ENCODE measurements at places on chromosomes 2 and 18.

DNA sequence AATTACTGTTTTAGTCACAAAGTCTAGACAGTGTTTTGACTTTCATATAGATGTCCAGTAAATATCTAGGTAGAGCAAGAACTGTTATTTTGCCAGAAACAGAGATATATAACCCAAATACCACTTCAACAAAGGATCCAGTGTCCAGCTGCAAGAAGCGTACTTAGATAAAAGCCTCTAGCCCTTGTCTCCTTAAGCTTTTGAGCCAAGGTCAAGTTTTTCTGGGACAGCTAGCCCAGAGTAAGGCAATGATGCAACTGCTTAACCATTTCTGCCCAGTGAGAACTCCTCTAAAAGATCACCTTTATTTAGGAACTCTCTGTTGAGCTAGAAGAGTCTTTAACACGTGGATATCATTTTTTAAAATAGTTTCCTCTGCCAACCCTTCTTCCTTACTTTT, 1424.9 kb upstream of the NXPH2 start:
- no peak for DNase-seq

- no peak for DNase-seq
These were observed 451.4 kb downstream of the TMX3 start for GRCh38 chr18:68263481-68263880.

DNA sequence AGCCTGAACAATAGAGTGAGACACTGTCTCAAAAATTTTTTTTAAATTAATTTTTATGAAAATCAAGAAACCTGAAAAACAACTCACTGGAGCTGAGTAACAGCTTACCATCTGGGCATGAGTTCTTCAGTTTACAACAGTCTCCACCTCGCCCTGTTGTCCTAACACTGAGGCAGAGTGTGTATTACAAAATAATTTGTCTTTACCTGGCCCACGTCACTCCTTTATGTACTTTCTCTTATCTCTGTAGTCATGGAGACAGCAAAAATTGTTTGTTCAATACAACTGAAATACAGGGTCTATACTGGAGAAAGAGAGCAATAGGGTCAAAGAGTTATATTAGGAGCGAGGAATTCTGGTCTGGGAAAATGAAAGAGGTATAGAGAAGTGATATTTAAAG, 48.1 kb downstream of the CYTIP start:
- no peak for DNase-seq

GRCh38 chr18:54117853-54118773, 106.4 kb downstream of the MBD2 start:
- no peak for DNase-seq

GRCh38 chr2:173223871-173224270, 130.8 kb upstream of the CDCA7 start:
- no peak for DNase-seq

DNA sequence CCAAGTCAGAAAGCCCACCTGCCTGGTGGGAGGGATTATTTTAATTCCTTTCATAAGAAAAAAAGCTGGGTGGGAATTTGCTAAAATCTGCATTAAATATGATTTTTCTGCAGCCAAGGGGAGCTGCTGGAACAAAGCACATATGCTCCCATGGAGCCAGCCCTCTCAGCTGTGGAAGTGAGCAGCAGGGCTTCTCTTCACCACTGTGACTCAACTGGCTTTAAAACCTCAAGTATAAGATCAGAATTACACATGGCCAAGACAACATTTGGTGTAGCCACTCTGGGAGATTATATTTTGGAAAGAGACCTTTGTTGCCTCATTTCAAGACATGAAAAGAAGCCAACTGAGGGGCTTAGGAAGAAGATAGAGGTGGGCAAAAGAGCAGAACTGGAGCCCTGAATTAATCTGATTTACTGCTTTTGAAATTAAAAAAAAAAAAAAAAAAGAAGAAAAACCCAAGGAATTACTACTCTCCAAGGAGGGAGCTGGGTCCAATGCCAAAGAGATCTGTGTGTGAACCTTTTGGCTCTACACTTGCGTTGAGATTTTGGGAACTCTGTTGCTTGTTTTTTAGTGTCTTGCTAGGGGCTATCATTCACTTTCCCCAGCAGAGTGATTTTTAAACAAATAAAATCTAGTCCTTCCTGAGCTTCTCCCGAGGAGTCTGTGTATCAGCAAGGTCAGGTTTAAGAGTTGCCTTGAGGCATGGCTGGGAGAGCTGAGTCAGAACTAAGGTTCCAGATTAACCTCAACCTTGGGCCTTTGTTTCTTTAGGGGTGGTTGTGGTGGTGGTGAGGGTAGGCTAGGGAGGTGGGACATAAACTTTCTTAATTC, 6.0 kb downstream of the LHCGR start:
- no peak for DNase-seq

DNA sequence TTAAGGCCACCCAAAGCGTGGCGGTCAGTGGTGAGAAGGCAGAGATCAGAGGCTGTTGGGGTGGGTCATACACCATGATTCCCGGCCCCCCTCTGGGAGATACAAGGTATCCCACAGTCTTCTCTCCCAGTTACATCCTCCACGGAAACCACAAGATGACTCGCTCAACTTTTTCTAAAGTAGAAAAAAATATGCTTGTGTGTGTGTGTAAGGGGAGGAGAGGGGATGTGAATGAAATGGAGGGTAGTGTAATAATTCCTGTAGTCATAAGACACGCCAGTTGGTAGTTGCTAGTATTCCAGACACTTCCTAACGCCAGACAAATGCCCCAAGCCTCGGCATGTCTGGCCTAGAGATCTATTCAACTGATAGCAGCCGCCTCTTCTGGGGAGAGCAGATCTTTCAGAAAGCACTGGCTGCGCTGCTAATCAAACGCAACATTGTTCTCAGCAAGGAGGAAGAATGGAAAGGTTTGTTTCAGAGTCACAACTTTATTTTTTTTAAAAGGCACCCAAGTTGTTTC, 143.5 kb downstream of the TGIF1 start:
- DNase-seq: peak; percentile 43

- DNase-seq: no peak
These were observed 632.3 kb downstream of the LRP1B start for GRCh38 chr2:141498561-141498960.

DNA sequence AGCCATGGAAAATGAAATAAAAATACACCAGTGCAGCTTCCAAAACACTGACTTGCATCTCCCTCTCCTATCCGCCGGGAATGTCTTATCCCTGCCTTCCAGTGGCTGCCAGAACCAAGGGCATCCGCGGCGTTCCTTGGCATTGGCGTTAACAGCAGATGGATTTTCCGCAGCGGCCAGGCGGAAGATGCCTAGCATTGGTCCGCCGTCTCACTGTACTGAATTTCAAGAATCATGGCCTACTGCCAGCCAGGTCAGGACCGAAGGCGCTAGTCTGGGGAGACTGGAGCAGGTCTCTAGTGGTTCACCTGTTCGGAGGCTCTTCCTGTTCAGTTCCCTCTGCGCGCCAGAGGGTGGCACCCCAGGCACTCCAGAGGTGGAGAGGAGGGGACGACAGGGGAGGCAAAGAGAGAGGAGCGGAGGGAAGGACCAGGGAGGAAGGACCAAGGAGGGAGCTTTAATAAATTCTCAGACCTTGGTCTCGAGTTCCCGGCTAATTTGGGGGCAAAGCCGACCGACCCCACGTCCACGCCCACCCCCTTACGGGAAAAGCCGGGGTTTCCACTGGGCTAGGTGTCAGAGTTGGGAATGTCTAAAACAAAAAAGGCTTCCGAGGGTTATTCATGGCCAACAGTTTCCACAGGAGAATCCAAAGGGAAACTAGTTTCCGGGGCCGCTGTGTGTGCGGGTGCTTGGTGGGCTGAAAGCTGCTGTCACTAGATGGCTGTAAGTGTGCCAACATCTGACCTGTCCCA, 3.7 kb upstream of the BCL2L11 start:
- peak; percentile 50 for DNase-seq

DNA sequence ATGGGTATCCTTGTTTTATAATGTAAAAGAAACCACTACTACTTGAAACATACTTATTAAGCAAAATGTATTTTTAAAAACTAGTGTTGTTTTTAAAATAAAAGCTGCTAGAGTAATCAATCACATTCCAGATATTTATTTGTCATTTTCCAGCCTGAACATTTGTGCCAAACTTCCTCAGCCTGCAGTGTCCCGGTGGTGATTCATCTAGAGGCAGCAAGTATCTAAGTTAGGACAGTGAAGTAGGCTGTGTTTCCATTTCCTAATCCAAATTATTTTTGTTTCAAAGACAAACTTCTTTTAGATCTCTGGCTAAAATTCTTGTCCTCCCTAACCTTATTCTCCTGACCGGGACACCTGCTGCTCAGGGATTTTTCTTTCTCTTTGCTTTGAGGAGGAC, 12.8 kb upstream of the GCG start:
- no peak for DNase-seq

DNA sequence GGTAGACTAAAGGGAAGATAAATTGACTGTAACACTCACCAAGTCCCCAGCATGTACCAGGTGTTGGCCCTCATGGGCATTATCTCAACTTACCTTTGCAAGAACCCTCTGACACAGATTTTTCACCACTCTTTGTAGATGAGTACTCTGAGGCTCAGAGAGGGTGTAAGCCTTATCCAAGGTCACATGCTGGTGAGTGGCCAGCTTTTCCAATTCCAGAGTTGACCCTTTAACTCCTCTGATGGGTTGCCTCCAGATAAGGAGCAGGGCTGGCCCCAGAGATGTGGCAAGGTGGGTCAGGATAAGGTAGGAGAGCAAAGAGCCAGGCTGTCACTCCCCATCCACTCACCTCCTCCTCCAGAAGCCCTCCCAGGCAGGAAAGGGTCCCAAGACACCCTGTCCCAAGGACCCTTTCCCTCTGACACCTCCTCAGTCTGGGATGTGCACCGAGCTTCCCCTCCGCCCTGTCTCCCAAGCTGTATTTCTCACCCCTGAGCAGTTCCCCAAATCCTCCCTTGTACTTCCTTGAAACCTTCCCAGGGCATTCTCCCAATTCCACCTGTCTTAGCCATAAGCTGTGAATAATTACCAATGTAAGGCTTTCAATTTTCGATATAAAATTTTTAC, 165.9 kb downstream of the ZFP36L2 start:
- DNase-seq: no peak

GRCh38 chr2:152564754-152565551, 152.3 kb downstream of the PRPF40A start:
- no peak for DNase-seq

DNA sequence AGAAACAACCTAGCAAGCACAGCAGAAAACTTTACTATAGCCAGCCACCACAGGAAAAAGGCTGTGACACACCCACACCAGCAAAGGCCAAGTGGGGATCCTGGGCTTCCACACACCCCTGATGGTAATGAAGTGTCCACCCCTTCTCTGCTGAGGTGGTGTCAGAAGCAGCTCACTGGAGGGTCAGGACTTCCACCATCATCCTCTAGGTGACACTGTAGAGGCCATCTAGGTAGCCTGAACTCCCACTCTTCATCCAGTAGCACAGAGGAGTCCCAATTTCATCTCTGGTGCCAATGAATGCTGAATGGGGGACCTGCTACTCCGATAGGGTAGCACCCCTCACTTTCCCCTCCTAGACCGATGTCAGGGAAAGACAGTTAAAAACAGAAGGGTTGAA, 1544.4 kb downstream of the LRP1B start:
- DNase-seq: no peak

GRCh38 chr2:206443735-206444527, 599 bp downstream of the ADAM23 start:
- DNase-seq: no peak

DNA sequence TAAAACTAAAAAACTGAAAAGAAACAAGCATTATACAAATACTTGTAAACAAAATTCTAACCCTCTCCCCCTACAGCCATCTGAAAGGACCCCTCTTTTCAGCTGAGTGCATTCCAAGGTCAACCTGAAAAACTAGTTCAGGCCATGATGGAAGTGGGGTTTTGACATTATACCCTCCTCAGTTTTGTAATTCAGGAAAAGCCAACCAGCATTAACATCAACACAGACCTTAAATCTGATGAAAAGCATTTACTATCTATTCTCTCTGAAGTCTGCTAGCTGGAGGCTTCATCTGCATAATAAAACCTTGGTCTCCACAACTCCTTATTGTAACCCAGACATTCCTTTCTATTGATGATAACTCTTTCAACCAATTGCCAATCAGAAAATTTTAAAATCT, 302.2 kb downstream of the CNTNAP5 start:
- DNase-seq: no peak

DNA sequence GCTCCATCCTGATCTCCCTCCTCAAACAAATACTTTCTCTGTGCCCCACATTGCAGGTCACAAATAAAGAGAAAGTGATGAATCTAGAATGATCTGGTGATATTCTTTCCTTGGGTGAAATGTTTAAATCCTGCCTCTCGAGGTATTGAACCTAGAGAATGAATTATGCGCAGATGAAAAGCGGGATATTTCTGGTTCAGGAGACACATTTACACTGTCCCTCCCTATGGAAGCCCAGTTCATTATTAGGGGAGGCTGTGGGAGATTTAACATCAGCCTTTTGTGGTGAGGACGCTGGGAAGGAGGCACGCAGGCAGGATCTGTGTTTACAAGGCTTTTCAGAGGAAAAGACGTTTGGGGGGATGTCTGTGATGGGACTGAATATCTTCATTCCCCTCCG, 20.6 kb downstream of the MAPRE2 start:
- no peak for DNase-seq

GRCh38 chr2:25618676-25619075, 54.7 kb downstream of the DTNB start:
- no peak for DNase-seq

- DNase-seq: no peak
These were observed 71.3 kb upstream of the TXNDC2 start for GRCh38 chr18:9814431-9814830.

GRCh38 chr2:41319437-41319836, 728.4 kb upstream of the PKDCC start:
- DNase-seq: no peak

- no peak for DNase-seq
These were observed 1.2 kb downstream of the TGOLN2 start for GRCh38 chr2:85326406-85327159.

DNA sequence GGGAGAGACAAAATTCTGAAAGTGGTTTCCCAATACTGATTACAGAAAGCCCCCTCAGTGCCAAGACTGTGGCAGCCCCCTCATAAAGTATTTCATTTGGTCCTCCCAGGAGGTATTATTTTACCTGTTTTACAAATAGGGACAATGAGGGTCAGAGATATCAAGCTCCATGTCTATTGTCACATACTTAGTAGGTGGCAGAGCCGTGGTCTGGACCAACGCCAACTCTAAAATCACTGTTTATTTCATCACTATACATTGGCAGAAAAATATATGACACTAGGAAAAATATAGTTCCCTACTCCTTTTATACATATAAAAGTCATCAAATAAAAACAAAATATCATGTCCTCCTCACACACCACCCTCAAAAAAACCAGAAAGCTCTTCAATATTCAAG, 68.6 kb downstream of the DHRS9 start:
- DNase-seq: no peak

Measured in effector CD8-positive, alpha-beta T cell (primary cell).